Thoracic aorta (tissue), 2 donors: ENCODE measurements at places on chromosomes 1 and 21.

- no peak for DNase-seq
- H3K36me3 ChIP-seq: peaks cover 2% of the 10 kb centered on the region
- no peak overlapping the region for H3K4me3 ChIP-seq
- no peaks in the 10 kb centered on the region for H3K27me3 ChIP-seq
Observed at GRCh38 chr1:66733348-66734017, 18.8 kb upstream of the DYNLT5 start.

GRCh38 chr21:38533887-38534286 lies 35.6 kb upstream of the ERG start:
- H3K36me3 ChIP-seq: no peaks in the 10 kb centered on the region
- DNase-seq: no peak
- no peak overlapping the region for H3K4me3 ChIP-seq
- H3K4me1 ChIP-seq: peaks cover 10% of the 10 kb centered on the region
- H3K27me3 ChIP-seq: no peaks in the 10 kb centered on the region

DNA sequence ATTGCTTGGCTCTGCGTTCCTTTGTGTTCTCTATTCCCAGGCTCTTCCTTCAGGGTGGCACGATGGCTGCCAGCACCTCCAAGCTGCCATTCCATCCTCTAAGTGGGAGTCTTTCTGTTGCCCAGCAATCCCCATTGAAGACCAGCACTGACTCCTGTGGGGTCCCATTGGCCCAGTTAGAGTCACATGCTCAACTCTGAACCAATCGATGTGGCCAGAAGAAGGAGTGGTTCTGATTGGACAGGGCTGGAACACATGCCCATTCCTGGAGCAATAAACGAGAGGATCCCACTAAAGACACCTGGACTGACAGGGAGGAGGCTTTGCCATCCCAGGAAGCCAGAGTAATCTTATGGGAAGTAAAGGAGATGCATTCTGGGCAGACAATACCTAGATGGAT lies 97.2 kb upstream of the IGSF21 start:
- H3K27me3 ChIP-seq: no peaks in the 10 kb centered on the region
- no peak for DNase-seq
- H3K4me1 ChIP-seq: no peaks in the 10 kb centered on the region
- H3K27ac ChIP-seq: no peak overlapping the region

DNA sequence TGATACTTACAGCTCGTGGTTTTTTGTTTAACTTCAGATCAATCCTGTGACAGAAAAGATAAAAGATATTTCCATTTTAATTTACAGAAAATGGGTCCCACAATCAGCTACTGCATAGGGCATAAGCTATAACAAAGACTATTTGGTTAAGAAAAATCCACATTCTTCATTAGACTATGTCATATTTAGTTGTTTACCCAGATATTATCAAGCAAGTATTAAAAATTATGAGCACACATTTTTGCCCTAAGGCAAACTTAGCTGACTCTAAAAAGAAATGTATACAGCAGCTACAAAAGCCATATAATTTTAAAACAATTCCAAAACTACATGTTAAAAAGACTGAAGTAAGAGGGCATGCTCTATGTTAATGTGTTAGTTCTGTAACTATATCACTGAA lies 18.7 kb downstream of the MEAF6 start:
- H3K36me3 ChIP-seq: peaks cover 33% of the 10 kb centered on the region
- H3K4me3 ChIP-seq: no peak overlapping the region
- peaks cover 12% of the 10 kb centered on the region for H3K4me1 ChIP-seq
- no peaks in the 10 kb centered on the region for H3K27me3 ChIP-seq
- no peak for DNase-seq

- H3K4me1 ChIP-seq: no peaks in the 10 kb centered on the region
- DNase-seq: no peak
- H3K27me3 ChIP-seq: no peaks in the 10 kb centered on the region
- no peak overlapping the region for H3K27ac ChIP-seq
- H3K4me3 ChIP-seq: no peak overlapping the region
Observed at GRCh38 chr21:17270229-17270628, 242.6 kb upstream of the CXADR start.

- no peak for DNase-seq
- peaks cover 22% of the 10 kb centered on the region for H3K36me3 ChIP-seq
- H3K27ac ChIP-seq: no peak overlapping the region
- H3K4me1 ChIP-seq: no peaks in the 10 kb centered on the region
- no peak overlapping the region for H3K4me3 ChIP-seq
Observed at GRCh38 chr1:229296541-229296941, 25.6 kb downstream of the RAB4A start.

DNA sequence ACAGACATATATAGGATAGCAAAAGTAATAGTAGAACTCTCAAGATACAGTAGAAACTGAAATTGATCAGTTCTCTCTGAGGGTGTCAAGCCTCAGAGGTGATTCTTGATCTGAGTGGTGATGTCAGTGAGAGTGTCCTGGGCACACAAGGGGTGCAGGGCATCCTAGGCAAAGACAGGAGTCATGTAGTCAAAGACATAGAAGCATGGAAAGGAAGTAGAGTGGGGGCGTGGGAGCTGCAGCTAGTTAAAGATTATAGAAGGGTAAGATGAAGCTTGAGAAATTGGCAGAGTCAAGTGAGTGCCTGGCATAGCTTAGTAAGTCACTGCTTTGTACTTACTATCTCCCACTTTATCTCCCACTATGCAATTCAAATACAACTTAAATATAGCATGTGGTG lies 22.8 kb downstream of the CDC7 start:
- no peak overlapping the region for H3K27ac ChIP-seq
- H3K27me3 ChIP-seq: no peaks in the 10 kb centered on the region
- no peak overlapping the region for H3K4me3 ChIP-seq
- no peak for DNase-seq
- no peaks in the 10 kb centered on the region for H3K36me3 ChIP-seq

DNA sequence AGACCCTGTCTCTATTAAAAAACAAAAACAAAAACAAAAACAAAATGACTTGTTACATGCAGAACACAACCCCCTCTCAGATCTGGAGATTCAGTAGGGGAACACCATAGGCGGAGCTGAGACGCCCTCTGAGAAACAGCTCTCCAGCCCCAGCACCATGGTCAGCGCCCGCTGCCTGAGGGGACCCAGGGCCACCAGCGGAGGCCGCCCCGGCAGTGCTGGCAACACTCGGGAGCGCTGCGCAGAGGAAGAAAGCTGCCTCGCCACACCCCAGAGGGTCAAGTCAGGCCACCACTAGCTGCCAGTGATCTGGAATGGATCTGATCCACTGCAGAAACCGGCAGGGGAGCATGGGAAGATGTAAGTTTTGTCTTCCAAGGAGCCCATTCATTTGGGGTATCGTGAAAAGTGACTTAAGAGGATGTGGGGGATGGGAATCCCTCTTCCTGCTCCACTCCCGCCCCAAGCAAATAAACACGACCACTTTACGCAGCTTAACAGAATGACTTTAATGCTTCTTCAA lies 3.1 kb downstream of the ACTA1 start:
- H3K27ac ChIP-seq: no peak overlapping the region
- H3K36me3 ChIP-seq: no peaks in the 10 kb centered on the region
- H3K4me3 ChIP-seq: peak overlapping the region; percentile 13
- no peak for DNase-seq
- H3K27me3 ChIP-seq: peaks cover 12% of the 10 kb centered on the region

- peaks cover 10% of the 10 kb centered on the region for H3K4me1 ChIP-seq
- peak overlapping the region; percentile 7 for H3K27ac ChIP-seq
- H3K4me3 ChIP-seq: no peak overlapping the region
- no peak for DNase-seq
Observed at GRCh38 chr1:172134087-172134731, 286.3 kb upstream of the C1orf105 start.

GRCh38 chr1:218677026-218677425 lies 331.9 kb downstream of the TGFB2 start:
- no peak overlapping the region for H3K27ac ChIP-seq
- no peaks in the 10 kb centered on the region for H3K36me3 ChIP-seq
- no peaks in the 10 kb centered on the region for H3K4me1 ChIP-seq
- DNase-seq: no peak
- no peaks in the 10 kb centered on the region for H3K27me3 ChIP-seq

GRCh38 chr1:110112143-110112542 lies at the start of gene UBL4B:
Gene UBL4B (plus strand): TSS chr1:110112443. CDS start chr1:110112535, 92 bp downstream.
- no peaks in the 10 kb centered on the region for H3K27me3 ChIP-seq
- no peaks in the 10 kb centered on the region for H3K4me1 ChIP-seq
- DNase-seq: no peak
- no peaks in the 10 kb centered on the region for H3K36me3 ChIP-seq

DNA sequence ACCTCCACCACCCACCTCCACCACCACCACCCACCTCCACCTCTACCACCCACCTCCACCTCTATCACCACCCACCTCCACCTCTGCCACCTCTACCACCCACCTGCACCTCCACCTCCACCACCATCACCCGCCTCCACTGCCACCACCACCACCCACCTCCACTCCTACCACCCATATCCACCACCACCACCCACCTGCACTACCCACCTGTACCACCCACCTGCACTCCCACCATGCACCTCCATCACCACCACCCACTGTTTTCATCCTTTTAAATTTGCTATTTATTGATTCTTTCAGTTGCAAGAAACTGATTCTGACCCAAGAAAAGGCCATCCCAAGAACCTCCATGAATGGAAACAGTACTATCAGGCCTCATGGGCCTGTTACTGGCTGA lies 6.3 kb downstream of the OPTC start:
- H3K27ac ChIP-seq: no peak overlapping the region
- H3K4me3 ChIP-seq: no peak overlapping the region
- DNase-seq: no peak
- H3K36me3 ChIP-seq: no peaks in the 10 kb centered on the region
- H3K27me3 ChIP-seq: no peaks in the 10 kb centered on the region

GRCh38 chr1:80827666-80828065 lies 973.1 kb upstream of the ADGRL2 start:
- no peak overlapping the region for H3K27ac ChIP-seq
- H3K4me1 ChIP-seq: no peaks in the 10 kb centered on the region
- no peak overlapping the region for H3K4me3 ChIP-seq
- H3K27me3 ChIP-seq: no peaks in the 10 kb centered on the region
- H3K36me3 ChIP-seq: no peaks in the 10 kb centered on the region

DNA sequence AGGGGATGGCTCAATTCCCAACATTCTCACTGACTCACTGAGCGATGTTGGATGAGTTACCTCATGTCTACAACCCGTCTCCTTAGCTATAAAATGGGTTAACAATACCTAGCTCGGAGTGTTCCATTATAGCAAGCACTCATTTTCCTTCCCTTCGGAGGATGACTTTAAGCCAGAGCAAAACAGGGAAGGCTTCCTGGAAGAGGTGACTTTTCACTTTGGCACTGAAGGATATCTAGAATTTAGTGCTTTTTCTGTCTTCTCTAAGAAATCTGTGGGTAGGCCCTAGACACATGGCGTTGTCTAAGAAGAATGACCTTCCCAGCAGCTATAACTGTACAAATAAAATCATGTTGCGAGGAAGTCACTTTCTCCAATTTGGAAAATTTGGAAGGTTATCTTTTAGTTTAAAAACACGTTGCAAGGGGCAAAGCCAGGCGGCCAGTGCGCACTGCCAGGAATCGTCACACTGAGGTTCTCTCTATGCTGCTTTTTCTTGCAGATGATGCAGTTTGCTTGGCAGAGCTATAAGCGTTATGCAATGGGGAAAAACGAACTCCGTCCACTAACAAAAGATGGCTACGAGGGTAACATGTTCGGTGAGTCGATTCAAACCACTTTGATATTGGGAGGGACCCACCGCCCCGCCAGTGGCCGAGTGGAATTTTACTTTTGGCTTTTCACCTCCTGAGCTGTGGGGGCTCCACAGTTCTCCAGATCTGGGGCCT lies 69.5 kb downstream of the MAN1C1 start:
- DNase-seq: no peak
- H3K27ac ChIP-seq: peak overlapping the region; percentile 26
- no peak overlapping the region for H3K4me3 ChIP-seq
- H3K27me3 ChIP-seq: no peaks in the 10 kb centered on the region

DNA sequence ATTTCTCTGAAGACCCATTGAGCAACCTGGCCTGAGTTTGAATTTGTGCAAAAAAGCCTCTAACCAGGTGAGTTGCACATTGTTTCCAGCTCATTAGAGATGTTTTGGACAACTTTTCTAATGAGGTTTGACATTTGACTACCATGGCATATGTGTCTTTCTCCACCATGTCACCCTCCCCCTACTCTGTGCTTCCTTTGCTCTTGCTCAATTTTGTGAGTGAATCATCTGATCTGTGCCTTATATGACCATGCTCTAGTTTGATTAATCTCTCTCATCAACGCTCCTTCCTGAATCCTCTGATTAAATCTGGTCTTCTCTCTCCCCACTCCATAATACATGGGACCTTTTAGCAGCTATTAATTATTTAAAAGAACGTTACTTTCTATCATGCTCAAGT lies 144.8 kb upstream of the SAMSN1 start:
- H3K27me3 ChIP-seq: no peaks in the 10 kb centered on the region
- H3K36me3 ChIP-seq: no peaks in the 10 kb centered on the region
- DNase-seq: no peak
- H3K4me3 ChIP-seq: no peak overlapping the region
- H3K27ac ChIP-seq: no peak overlapping the region

GRCh38 chr1:20530306-20530705 lies 22.1 kb upstream of the FAM43B start:
- H3K27ac ChIP-seq: no peak overlapping the region
- no peaks in the 10 kb centered on the region for H3K36me3 ChIP-seq
- H3K27me3 ChIP-seq: peaks cover 3% of the 10 kb centered on the region

- peak overlapping the region; percentile 76 for H3K27ac ChIP-seq
- no peaks in the 10 kb centered on the region for H3K27me3 ChIP-seq
- peaks cover 63% of the 10 kb centered on the region for H3K36me3 ChIP-seq
- DNase-seq: no peak
- peaks cover 70% of the 10 kb centered on the region for H3K4me1 ChIP-seq
Observed at GRCh38 chr1:33332357-33332789, 11.5 kb upstream of the A3GALT2 start.

DNA sequence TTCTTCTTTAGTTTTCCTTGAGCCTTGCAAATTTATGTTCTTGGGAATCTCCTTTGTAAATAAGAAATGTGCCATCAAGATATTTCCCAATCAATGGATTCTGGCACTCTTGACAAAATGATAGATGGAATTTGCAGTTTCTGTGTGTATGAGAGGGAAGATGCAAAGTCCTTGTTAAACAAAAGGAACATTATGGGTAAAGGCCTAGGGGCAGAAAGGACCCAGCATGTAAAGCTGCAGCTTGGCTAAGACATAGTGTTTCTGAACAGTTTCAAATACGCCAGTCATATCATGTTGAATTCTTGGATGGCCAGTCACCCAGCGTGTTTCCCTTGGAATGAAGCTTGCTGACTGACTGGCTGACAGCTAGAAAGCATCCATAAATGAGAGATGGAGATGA lies 210.8 kb downstream of the NFIA start:
- no peaks in the 10 kb centered on the region for H3K27me3 ChIP-seq
- no peaks in the 10 kb centered on the region for H3K36me3 ChIP-seq
- peaks cover 90% of the 10 kb centered on the region for H3K4me1 ChIP-seq
- peak overlapping the region; percentile 26 for H3K27ac ChIP-seq

DNA sequence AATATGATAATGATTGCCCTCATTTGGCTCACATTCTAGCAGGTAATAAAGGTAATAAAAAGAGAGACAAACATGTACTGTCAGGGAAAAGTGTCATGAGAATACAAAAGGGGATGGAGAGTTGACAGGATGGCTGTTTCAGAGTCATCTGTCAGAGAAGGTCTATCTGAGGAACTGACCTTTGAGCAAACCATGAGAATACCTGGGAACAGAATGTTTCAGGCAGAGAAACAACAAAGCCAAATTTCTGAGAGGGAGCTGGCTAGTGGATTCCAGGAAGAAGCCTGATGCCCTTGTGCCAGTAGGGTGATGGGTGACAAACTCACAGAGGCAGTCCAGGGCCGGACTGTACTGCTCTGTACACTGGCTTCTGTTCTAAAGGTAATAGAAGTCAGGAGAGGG lies 107.2 kb downstream of the C1orf21 start:
- H3K27ac ChIP-seq: no peak overlapping the region
- H3K36me3 ChIP-seq: no peaks in the 10 kb centered on the region
- H3K27me3 ChIP-seq: no peaks in the 10 kb centered on the region
- DNase-seq: no peak
- H3K4me3 ChIP-seq: no peak overlapping the region
